ENCODE measurements at places on chromosomes 7 and 10.

- DNase-seq: peak; percentile 69
These were observed 223.7 kb upstream of the MKLN1 start for GRCh38 chr7:131103997-131104396.

DNA sequence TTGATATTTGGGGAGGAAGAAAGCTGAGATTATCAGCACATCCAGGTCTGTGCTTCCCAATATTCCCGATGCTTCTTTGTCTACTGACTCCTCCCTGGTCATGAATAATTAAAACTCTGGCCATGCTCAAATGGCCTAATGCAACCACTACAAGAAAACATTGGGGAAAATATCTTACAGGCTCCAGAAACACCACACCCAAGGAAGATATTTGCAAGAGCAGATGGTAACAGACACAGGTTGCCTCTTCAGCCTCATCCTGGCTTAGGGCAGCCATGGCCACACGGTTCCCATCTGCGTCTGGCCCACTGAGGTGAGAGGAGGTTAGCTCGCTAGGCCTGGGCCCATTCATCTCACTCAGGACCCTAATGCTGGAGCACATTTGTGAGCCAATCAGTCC is 108.4 kb upstream of the SDK1 start:
- no peak for DNase-seq

- DNase-seq: no peak
These were observed 45.7 kb downstream of the MINDY3 start for GRCh38 chr10:15814565-15814964.

DNA sequence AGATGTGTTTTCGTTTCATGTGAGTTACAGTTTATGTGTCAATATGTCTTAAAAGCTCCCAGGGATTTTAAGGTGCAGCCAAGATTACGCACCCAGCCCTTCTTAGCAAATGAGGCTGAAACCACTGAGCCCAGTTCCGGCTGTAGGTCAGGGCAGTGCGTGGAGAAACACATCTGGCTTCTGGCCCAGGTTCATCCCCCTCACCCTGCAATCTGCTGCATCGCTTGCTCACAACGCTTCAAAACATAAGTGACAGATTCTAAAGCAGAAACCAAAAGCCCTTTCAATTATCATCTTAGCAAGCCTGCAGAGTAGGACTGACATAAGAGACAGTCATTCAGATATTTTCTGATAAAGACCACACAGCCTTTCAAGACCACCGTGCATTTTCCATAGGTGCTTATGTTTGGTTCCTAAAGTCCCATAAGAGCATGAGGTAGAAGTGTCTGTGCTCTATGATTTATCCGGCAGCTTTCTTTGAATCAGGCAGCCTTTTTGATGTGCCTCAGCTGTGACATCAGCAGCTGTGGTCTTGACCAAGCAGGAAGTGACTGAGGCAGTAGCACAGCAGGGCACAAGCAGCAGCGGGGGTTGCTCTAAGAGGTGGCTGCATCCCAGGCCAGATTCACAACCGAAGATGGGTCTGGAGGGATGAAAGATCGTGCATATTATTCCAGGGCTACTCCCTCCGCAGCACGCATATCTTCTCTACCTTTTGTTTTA is 72.1 kb upstream of the LYZL2 start:
- DNase-seq: peak; percentile 45

DNA sequence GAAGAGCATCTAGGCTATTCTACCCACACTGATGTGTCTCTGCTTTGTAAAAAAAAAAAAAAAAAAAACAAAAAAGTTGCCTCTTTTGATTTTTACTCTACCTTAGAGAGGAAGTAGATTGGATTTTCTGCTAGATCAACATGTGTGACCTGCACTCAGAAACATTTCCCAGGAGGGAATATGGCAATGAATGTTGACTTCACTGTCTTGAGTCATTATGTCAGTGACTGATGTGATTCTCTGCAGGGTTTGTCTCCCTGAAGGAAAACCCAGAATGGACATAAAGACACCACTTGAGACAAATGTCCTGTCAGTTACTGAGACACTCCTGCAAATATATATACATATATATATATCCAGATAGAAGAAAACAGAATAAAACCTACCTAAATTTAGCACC is 370.3 kb downstream of the BMPER start:
- no peak for DNase-seq

DNA sequence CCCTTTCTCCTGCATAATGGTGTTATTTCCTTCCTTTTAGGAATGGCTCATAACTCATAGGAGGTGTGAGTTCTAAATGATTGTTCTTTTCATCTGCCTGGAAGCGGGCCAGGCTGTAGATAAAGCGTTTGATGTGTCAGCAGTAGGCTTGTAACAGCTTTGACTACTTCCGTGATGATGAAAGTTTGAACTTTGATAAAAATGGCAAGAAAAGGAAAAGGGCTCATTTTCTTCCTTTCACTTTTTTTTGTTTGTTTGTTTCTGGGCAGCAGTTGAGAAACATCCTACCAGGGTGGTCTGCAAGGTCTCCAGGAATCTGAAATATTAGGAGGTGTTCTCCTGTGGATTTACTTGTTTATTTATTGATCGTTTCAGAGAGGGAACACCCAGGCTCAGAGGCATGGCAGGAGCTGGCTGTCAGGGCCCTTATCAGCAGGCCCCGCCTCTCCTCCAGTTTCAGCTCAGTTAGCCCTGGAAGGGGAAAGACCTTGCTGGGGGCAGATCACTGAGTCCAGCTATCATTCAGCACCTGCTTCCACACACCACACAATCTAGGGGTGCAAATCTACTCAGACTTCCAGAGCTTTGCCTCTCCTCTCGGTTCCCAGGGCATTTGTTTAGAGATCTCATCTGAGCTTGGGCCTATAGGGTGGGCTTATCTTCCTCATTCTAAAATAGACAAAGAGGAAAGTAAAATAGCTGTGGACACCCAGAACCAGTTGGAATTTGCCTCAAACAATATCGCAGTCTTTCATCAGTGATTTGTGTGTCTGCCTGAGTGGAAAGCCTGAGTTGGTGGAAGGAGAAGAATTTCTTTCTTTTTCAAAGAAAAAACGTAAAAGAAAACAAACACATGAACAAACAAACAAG is 130.9 kb downstream of the BMPER start:
- DNase-seq: no peak

GRCh38 chr10:62839590-62839989 is 23.4 kb upstream of the EGR2 start:
- DNase-seq: no peak

- no peak for DNase-seq
These were observed 51.1 kb upstream of the PODXL start for GRCh38 chr7:131607291-131608115.

- DNase-seq: no peak
These were observed 63.3 kb downstream of the WDR37 start for GRCh38 chr10:1119501-1119900.

DNA sequence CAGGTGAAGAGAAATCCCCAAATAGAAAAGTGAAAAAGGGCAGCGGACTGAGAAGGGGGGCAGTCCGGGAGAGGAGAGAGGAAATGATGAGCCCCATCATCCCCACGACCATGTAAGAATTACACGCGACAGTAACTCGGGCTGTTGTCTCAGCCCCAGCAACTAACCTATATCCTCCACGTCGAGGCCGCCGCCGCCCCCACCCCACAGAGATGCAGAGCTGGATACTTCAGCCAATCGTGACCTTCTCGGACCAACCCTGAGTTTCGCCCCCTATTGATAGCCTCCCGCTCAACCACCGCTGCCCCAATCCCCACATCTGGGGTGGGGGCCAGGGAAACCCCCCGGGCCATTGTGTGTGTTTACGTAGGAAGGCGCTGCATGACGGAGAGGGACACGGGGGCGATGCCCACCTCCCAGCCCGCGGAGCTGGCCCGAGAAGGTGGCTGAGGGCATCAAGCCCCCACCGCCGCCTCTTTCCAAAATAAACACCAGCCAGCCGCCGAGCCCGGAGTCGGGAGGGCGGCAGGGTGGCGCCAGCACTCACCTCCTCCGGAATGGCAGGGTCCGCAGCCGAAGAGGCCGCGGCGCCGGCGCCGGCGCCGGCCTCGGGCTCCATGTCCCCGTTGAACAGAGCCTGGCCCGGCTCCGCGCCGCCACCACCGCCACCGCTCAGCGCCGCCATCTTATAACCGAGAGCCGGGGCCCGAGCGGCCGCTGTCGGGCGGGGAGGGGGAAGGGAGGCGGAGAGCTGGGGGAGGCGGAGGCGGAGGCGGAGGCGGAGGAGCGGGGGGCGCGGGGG is 509 bp downstream of the BRAF start:
- DNase-seq: peak; percentile 41

DNA sequence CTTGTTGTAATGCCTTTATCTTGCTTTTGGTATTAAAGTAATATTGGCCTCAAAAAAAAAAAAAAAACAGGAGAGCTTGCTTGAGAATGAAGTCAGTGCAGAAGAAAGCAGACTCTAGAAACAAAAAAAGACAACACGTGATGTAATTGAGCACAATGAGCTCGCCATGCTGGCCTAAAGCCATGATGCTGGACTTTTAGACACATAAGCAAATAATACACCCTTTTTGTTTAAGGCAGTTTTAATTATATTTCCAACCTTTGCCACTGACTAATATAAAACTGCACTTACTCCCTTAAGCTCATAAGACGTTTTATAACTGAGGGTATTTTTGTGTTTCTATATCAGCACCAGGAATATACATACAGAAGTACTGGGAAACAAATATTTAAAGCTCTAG is 798.3 kb downstream of the KCNMA1 start:
- no peak for DNase-seq

GRCh38 chr10:5547681-5547930 is 22.8 kb downstream of the CALML3 start:
- no peak for DNase-seq

- no peak for DNase-seq
These were observed 13.0 kb upstream of the ANTXRL start for GRCh38 chr10:46273506-46274477.

- peak; percentile 70 for DNase-seq
These were observed 38.6 kb upstream of the TRIM8 start for GRCh38 chr10:102605712-102606111.

GRCh38 chr7:93945083-93945482 is 23.5 kb downstream of the GNG11 start:
- no peak for DNase-seq

- DNase-seq: no peak
These were observed 60.9 kb upstream of the CHRM2 start for GRCh38 chr7:136807598-136807997.

DNA sequence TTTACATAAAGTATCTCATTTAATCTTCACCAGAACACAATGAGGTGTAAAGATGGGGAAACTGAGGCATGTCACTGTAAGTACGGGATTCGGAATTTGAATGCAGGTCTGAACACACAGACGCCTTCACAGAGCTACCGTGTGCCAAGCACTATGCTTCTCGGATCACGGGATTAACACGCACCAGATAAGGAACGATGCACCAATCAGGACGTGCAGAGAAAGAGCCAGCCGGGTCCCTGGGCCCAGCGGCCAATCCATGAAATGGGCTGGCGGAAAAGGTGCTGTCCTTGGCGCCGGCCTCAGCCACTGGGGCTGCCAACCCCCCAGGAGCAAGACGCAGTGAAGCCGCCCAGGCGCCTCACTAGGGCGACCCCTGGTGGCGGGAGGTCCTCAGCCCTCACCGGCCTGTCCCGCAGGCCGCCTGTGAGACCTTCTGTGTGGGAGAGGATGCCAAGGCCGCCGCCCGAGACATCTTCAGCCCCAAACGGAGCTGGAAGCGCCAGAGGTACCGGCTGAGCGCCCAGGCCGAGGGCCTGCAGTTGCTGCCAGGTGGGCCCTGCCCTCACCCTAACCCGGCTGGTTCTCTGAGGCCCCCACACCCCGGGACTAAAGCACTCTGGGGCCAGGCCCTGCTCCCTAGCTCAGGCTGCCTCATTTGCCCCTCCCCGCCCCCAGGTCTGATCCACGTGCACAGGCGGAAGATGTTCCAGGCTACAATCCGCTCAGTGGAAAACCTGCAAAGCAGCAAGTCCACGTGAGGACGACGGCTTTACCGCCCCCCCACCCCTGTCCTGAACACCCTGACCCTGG is 15.6 kb downstream of the ATG9B start:
- no peak for DNase-seq

DNA sequence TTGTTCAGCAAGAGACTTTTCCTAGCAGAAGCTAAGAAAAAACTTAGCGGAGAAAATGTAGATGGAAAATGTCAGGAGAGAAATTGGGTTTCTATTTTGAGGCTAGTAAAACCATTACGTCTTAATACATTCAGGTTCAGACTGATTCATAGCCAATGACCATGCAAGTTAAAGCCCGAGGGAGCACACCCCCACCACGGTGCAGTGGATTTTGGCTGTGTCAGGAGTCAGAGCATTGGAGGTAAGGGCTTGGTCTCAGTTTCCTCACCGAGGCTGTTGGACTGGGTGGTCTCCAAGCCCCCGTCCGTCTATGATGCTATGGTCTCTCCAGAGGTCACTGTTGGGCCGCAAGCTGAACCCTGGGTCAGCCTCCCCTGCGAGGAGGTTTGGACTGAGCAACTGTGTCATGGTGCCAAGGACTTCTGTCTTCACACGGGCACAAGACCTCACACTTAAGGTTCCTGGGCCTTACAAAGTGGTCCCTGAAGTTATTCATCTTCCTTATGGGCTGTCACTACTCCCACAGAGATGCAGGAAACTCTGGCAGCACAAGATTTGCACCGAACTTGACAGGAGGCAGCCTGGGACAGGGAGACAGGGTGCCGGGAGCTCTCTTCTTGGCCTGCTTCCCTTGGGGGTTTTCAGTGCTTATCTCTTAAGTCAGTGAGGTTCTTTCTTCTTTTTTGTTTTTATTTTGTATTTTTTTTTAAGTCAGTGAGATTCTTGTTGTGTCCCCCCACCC is 186.8 kb downstream of the PHTF2 start:
- no peak for DNase-seq

GRCh38 chr7:44561481-44561880 is 12.2 kb downstream of the DDX56 start:
- DNase-seq: no peak

GRCh38 chr7:104927055-104927454 is 87.0 kb upstream of the KMT2E start:
- DNase-seq: no peak

DNA sequence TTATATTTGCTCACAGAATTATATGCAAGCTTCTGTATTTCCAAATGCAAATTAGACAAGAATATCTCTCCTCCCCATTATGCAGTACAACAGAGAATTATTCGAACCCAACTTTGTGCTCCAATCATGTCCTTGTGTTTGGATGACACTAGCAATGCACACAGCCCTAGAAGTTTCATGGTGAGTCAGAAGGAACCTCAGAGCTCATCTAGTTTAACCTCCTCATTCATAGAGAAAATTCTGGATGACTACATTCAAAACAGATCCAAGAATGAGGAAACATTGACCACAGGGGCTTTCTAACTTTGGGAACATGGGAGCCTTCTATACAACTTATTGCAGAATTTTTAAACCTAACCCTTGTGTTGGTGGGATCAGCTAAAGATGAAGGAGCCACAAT is 12.8 kb upstream of the ARID5B start:
- DNase-seq: peak; percentile 15

- no peak for DNase-seq
These were observed 30.9 kb downstream of the TRIM8 start for GRCh38 chr10:102675011-102675665.

GRCh38 chr7:130231792-130232191 is 24.1 kb downstream of the SSMEM1 start:
- DNase-seq: no peak
